Epithelial cell of prostate (primary cell): ENCODE measurements at places on chromosomes 3 and 15.
A peak's percentile ranks its signal among the peaks of the same experiment; 100 is the strongest.

DNA sequence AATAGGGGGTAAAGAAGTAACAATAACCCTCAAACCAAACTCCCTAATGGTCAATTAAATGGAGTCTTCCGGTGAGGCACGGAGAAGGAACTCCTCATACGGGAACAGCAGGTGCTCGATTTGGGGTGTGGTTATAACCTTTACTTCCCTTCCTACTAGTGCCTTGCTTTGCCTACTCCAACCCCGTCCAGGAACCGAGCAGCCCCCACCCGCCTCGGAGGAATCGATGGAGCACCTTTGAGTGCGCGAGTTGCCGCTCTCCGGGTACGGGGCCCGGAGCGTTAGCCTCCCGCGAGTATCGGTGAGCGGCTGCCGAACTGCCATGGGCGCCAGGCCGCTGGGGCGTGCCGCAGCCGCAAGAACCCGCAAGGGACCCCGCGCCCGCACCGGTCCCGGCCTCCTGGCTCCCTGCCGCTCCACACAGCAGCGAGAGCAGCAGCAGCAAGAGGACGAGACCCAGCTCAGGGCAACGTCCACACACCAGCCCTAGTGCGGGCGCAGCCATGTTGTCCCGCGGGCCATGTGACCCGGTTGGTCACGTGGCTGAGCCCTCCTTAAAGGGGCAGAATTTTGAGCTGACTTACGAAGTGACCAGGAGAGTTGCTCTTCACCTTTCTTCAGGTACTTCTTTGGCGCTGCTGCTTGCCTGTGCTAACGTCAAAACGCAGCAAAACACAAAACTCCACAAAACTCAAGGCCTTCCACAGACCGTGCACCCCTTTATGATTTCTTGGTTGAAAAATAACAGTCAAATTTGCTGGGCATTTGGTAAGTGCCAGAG lies at the start of gene SUMF1:
Gene SUMF1 (minus strand): TSS at position 529 of the 781 bp plus-strand sequence. CDS start 24 bp downstream, at position 505.
- DNase-seq = no peak

DNA sequence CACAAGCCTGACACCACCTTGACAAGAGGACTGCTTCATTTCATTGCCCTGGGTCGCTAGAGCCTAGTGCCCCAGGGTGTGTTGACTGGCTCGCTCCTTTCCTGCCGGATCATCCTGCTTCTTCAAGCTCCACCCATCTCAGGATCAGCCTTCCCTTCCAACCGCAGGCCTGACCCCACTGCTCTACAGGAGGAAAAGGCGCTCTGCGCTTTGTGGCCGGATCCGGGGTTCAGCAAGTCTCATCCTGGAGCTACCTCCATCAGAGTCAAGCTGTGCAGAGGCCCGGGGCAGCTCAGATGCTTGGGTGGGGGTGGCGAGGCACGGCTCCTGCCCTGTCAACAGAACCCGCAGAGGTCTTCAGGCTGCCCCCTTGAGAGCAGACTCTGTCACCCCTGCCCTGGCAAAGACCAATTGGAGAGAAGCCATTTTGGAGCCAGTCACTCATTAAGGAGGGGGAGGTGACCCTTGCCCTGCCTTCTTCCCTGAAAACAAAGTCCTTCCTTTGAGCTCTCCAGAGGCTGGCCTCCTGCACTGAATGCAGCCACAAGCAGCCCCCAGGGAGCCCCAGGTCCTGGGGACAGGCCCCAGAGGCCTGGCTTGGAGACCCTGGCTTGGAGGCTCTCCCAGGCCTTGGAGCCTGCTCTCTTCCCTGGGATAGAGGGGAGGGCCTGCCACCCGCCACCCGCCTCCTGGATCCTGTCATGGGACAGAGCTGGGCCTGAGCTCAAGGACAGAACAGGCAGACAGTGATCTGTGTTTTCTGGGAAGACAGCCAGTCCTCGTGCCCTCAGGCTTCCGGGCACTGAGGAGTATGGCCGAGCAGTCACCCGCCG lies 80.3 kb downstream of the CPN2 start:
- DNase-seq = no peak

- DNase-seq = no peak
Measured at GRCh38 chr3:109863701-109864100, 526.4 kb upstream of the DPPA4 start.

- no peak for DNase-seq
Measured at GRCh38 chr3:105771392-105771791, 97.4 kb downstream of the CBLB start.

DNA sequence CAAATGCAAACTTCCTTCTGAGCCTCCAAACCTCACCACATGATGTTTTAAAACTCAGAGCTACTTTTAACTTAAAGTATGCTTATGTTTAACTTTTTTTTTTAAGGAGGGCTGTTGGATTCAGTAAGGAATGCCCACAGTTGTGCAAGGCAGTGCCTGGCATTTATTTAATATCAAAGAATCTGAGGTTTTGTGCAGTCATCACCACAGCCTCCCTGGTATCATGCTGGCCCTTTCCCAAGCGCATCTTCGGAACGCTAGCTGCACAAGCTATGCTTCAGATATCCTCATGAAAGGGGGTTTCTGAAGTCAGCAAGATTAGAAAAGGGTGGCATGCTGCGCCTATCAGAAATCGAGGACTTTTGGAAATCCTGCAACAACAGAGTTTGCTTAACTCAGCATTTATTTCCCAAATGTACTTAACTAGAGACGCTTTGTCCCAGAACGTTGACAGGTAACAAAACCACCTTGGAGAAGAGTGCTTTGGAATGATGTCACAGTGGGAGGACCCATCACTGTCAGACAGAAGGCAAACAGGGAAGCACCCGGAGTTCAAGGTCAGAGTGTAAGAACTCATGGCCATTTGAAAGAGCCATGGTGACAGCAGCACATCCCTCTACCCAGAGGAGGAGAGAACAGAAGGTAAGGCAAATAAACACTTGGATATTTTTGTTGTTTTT lies 120.2 kb upstream of the IGF1R start:
- DNase-seq = no peak

DNA sequence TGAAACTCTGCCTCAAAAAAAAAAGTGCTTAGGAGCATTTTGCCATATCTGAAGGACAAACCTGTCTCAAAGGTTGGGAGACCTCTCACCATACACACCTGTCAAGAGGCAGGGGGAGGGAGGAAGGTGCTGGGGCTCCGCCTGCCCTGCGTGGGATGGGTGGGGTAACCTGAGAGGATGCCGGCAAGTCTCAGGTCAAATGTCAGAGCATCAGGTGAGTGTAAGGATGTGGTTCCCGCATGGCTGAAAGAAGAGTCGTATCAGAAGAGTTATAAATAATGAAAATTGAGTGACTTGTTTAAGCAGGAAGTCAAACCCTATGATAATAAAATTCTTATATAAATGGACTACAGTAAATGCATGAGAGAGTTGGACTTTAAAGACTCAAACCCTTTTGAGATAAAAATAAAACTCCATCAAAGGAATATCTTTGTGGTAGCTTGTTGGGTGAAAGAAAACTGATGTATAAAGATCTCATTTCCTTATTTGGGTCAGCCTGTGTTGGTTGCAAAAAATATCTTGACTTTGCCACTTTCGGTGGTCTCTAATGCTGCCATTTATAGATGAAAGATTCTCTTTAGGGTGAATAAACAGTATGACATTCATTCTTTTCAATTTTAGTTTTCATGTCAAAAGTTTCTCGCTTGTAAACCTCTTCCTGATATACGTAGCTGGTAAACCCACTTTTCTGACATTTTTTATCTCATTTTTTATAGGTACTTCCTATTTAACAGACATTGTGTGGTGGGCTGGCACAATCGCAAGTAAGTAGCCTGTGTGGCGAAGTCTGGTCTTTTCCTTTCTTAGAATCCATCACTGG lies 23.8 kb downstream of the NIPA1 start:
- DNase-seq = no peak

- no peak for DNase-seq
Measured at GRCh38 chr3:140250945-140251344, 316.0 kb downstream of the CLSTN2 start.

- peak; percentile 65 for DNase-seq
Measured at GRCh38 chr15:39191871-39192291, 389.0 kb upstream of the THBS1 start.

DNA sequence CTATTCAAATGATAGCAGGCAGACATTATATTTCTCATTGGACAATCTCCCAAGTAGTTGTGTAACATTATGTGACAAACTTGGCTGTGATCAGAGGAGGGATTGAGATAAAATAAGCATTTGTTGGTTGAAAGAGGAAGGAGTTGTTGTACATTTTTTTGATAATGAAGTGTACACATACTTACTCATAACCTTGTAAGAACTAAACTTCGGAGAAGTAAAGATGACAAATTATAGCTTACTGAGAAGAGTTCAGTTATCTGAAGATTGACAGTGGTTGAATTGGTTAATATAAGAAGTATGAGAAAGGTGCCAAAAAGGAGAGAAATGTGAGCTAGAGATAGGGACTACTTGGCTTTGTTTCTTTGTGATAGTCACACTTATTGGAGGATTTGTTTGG lies 32.6 kb downstream of the STT3B start:
- no peak for DNase-seq

- peak; percentile 61 for DNase-seq
Measured at GRCh38 chr3:156456771-156457224, 98.1 kb downstream of the SSR3 start.

- DNase-seq = no peak
Measured at GRCh38 chr3:191637611-191638010, 176.6 kb downstream of the PYDC2 start.

- DNase-seq = no peak
Measured at GRCh38 chr3:37500518-37500917, 326.1 kb upstream of the LRRFIP2 start.
